ENCODE measurements at places on chromosomes 6 and 20. TPM values are rescaled to one million over a fixed set of nuclear protein-coding genes. Genes with fewer than 3 reads are reported as not detected.

DNA sequence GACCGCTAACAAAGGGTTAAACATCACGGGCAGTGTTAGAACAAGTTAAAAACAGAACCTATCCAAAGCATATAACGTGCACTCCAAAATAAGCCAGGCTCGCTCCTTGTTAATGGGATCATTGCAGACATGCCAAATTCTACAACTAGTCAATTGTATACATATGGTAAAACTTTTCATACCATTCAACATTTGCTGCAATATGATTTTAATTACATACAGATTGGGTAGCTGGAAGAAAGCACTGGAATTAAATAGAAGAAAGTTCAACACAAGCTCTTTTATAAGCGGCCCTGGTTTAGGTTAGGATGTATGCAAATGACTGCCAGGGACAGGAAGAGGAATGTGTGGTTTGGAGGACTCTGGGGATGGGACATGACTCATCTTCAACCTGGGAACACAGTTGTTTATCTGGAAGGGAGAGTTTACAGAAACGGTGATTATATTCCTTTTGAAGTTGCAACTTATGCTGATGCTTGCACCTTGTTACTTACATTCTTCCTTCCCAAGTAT lies 62.5 kb upstream of the TIAM2 start:
- DNase-seq, result no peak

The BPIFB2 gene
- not detected for polyA plus RNA-seq

The NKAPL gene
- polyA plus RNA-seq, result 1.1 TPM

DNA sequence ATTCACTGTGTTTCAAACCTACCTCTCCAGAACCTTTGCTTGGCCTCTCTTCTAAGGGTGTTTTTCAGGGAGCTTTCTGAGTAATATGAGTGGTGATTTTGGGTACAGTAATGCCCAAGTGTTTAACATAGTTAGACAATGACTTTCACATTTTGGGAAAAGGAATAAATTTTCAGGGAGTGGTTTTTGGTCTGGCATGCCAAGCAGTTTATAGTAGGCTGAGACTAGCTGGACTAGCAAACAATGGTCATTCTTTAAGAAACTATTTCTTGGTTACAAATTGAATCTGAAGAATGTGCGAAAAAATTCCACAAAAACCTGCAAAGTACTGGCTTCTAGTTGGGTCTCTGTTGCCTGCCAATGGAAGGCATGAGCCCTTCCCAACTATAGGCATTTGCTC lies 15.4 kb downstream of the FNDC1 start:
- no peak for DNase-seq

DNA sequence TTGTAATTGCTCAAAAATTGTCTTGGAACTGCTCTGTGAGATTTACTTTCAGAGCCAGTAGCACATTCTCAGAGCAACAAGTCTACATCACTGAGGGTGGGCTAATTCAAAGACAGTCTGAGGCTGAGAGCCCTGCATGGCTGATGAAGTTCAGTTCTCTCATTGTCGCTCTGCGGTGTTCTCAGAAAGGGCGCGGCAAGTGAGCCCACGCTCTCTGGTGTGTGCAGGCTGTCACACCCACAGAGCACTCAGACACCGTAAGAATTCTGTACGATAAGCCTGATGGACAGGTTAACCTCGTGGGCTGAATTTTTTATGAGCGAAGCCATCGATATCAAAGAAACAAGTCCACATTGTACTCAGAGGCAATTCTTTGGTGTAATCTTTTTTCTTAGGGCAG lies 557.8 kb downstream of the HACE1 start:
- peak; percentile 26 for DNase-seq

DNA sequence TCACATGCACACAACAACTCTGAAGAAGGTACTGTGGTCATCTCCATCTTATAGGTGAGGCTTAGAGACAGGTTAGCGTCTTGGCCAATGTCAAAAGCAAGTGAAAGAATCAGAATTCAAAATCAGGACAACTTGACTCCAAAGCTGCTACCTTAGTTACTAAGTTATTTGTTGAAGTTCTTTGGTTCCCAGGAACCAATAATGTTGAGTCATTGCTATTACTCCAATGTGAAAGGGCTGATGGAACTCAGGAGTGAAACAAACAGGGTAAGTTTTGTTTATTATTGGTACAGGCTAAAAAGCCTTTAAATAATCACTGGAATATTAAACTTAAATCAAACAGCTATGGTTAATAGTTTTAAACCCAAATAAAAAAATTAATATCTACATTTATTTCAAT lies 111.1 kb downstream of the PDSS2 start:
- DNase-seq, result no peak

DNA sequence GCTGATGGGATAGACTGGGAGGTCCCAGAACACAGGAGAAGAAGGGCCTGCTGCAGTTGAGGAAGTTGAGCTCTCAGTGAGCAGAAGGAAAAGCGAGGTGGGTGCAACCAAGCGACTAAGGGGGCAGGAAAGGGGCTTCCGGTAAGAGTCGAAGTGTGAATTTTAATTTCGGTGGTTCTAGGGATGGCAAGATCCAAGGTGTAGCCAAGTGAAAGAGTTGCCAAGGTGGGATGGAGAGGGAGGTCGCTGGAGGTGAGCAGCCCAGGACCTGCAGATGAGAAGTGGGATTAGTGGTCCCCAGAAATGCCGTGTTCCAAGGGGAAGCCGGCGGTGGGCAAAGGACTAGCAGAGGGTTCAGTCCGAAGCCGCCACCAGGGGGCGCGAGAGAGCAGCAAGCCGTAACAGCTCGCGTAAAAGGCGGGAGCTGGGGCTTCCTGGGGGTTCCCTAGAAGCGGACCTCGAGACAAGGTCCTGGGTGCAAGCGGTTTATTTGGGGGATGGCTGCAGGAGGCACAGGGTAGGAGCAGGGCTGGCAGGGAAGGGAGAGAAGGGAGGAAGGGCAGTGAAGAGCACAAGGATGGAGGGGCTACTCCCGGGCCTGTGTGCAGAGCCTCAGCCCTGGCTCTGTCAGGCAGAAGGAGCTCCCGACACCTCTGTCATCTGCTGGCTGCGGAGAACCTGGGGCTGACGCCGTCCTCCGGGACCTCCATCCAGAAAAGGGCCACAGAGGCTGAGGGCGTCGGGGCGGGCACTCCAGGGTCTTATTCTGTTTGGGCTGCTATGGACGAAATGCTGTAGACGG lies 103.6 kb downstream of the PAX1 start:
- DNase-seq, result no peak

The MOXD1 gene
- 3.3 TPM for polyA plus RNA-seq

- peak; percentile 87 for DNase-seq
Observed at GRCh38 chr20:39903806-39904465, 785.1 kb downstream of the MAFB start.

DNA sequence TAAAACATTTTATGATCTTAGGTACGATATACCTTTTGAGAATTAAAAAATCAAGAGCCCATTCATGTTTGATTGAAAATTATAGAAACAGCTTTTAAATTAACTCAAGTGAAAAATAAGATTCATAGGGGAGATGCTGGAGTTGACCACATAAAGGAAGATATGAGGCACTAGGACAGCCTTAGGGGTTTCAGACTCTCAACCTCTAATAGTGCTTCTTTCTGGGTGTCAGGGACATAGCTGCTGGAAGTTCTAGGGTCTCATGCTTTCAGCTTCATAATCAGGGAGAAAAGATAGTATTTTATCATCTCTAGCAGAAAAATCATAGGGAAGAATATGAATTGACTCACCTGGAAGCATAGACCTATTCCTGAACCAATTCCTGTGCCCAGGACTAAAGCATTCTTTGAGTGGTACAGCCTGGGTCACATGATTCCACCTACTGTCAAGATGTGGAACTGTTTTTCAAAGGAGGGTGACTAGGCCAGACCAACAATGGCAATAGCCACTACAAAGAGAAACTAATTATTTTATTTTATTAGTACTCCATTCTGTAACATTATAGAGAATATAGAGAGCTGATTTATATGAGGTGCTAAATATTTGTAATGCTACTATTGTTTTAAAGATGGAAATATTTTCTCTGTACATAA lies 27.8 kb upstream of the CENPW start:
- DNase-seq, result no peak

DNA sequence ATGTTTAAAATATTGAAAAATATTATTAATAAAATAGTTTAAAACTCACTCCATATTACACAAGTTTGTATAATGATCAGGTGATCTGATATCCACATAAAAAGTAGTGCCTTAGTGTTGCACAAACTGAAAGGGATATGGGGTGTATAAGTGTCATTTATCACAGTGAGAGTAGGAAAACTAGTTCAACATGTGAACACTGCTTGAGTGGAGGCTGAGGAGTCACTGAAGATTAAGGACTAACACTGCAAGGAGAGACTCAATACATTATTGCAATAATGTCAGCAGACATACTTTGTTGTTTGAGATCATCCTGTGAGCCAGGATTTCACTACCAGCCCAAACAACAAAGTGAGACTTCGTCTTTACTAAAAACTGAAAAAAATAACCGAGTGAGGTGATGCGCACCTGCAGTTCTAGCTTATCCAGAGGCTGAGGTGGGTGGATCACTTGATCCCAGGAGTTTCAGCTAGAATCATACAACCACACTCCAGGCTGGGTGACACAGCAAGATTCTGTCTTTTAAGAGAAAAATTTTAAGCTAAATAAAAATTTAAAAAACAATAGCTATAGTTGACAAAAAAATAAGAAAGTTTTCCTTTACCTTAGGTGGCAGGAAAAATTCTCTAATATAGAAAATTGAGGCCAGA lies 2.4 kb upstream of the KHDC1L start:
- DNase-seq, result no peak

GRCh38 chr6:100099189-100100074 lies 105.4 kb upstream of the MCHR2 start:
- peak; percentile 59 for DNase-seq

The FAXC gene
- polyA plus RNA-seq, result 25.0 TPM

The UST gene
- polyA plus RNA-seq, result 30.5 TPM

Measured in brain (organoid and tissue), 16 donors.